C1 segment of cervical spinal cord (tissue), 14 donors: ENCODE measurements at places on chromosomes 2 and 18.
A peak's percentile ranks its signal among the peaks of the same experiment; 100 is the strongest.

- no peak for DNase-seq
Observed at GRCh38 chr18:35827275-35827902, 145.1 kb upstream of the RMP24 start.

DNA sequence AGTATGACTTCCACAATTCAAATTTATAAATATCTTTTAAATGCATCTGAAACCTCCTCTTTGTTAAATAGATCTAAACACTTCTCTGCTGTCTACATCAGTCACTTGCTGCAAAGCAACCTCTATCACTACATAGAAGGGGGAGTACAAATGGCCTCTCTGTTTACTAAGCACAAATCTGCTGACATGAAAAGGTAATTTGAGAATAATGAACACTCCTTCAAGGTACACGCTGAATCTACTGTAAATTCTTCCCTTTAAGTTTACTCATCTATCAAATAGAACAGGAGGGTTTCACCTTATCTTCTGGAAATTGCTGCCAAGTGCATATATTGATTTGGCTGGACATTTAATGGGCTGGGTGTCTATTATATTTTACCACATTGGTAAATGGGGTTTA, 879.6 kb downstream of the SUCLG1 start:
- DNase-seq = no peak

GRCh38 chr2:180647621-180648020, 332.8 kb upstream of the UBE2E3 start:
- no peak for DNase-seq

DNA sequence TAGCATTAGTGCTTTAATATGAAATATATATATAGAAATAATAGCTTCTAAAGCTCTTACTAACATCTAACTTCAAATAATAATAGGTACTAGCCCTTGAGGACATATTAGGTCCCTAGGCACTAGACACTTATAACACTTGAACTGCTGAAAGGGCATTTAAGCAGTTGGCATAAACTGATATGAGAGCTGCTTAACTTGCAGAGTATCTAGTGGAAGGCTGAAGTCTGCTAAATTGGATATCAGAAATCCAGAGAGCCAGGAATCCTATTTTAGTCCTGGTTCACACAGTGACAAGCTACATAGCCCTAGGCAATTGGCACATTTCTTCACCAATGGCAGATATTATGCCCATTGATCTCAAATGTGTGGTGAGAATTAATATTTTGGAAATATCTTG, 326.9 kb upstream of the UBE2E3 start:
- DNase-seq = no peak

- DNase-seq = no peak
Observed at GRCh38 chr2:77513191-77513590, 9.0 kb downstream of the LRRTM4 start.

GRCh38 chr2:129828792-129829191, 150.7 kb upstream of the RAB6C start:
- DNase-seq = peak; percentile 11

DNA sequence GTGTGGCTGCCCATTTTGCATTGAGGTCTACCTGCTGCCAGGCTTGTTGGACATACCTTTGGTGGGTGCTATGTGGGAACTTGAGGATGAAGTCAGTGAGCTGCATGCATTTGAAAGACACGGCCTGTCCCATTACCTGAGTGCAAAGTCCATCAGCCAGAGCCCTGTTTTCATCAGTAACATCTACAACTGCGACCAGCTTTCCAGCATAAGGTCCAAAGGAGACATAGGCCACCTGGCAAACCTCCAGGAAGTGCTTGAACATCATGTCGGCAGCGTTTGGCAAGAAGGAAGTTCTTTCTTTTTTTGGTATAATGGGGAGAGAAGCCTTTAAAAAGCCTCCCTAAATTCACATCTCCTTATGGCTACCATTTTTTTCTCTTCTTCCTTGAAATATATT, 143.1 kb downstream of the FAM161A start:
- DNase-seq = no peak

DNA sequence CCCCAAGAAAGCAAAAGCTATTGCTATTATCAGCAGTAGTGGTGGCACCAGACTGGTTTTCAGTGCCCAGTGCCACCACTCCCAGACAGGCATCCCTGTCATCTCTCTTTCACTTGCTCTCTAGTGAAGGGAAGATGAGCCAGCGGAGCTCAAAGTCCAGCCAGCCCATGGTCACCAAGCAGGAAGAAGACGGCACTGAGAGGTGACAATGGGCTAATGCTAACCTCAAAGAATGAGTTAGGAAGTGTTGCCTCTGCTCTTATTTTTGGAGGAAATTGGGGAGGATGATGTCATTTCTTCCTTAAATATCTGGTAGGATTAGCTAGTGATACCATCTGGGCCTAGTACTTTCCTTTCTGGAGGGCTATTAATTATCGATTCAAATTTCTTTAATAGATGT, 1.7 kb downstream of the SP140 start:
- DNase-seq = no peak

DNA sequence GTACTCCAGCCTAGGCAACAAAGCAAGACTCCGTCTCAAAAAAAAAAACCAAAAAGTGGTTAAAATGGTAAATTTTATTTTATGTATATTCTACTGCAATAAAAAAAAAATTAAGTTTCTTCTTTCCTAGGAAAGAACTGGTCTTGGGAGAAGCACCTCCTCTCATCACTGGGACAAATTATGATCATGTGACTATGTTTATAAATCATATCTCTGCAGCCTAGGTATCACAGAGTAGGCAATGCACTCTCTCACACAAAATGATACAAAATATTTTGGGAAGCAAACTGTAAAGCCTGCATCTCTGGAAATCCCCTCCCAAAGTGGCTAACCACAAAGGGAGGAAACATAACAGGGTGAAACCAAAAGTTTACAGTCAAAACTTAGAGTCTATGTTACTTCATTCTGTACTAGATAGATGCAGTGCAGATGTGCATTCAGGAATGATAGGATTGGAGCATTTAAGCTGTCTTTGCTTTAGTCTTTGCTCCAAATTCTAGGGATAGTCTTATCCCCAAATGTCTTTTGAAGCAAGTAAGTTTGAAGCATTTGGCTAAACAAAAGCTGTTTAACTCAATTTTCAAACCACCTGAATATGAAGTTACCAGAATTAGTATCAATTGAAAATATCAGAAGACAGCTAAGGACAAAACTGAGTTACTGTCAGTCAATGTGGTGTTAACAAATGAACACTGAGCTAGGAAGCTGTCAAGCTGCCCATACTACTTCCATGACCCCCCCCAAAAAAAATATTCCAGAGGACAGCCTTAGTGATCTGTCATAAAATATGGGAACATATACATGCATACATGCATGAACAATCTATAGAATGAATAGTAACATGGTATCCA, 21.1 kb upstream of the MALT1 start:
- no peak for DNase-seq

- no peak for DNase-seq
Observed at GRCh38 chr18:75167759-75168618, 41.0 kb downstream of the PTGR3 start.

DNA sequence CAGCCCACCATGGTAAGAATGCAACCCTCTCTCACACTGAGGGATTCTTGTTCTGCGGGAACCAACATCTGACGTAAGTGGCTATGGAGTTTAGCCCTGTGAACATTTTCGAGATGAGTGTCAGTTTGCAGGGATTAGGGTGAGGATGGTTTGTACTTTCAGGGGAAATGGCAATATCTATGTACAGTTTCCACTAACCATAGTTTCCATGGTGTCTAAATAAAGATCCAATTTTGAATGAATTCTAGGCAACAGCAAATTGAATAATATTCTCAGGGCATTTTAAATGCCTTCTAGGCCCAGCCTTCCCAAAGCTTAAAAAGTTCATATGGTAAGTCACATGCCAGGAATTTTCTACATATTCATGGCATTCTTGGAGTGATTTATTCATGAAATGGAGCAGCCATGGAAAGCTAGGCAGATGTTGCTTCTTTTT, 105.4 kb upstream of the MMADHC start:
- DNase-seq = no peak

DNA sequence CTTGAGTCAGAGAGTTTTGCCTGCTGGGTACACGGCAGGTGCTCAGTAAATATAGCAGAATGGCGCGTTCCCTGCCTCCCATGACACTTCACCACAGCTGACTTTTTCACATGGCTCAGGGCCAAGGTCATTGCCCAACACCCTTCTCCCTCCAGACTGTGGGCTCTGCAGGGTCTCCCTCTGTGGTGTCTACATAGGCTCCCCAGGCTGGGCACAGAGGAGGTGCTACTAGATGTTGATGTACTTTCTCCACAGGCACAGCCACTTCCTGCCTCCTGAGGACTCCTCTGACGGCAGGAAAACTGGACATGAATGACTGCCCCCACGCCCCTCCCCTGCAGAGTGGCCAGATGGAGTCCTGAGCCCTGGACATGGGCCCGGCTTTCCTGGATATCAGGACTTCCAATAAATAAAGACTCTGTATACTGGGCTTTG, 4.2 kb downstream of the CHCHD5 start:
- no peak for DNase-seq

DNA sequence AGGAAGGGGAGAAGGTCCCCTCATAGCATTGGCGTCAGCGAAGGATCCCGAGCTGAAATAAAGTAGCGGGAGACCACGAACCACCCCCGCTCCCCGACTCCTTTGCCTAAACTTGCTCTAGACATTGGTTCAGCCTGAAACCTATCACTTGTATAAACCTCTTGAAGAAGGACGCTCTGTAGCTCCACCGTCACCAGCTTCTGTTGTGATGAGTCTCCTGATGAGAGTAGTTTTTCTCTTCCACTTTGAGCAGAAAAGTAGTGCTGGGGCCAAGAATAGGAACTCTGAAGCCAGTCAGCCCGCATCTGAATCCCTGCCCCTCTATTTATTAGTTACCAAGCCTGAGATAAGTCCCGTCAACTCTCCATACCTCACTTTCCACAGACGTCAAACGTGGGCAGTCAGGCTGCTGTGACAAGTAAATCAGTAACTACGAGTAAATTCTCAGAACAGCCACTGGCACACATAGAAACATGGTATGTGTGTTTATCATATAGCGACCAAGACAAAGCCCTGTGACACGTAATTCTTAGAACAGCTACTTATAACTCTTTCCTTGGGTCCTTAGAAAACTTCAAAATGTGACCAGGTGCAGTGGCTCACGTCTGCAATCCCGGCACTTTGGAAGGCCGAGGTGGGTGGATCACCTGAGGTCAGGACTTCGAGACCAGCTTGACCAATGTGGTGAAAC, 61.7 kb downstream of the CD226 start:
- no peak for DNase-seq

GRCh38 chr2:215022418-215022817, 116.0 kb downstream of the ABCA12 start:
- DNase-seq = no peak

GRCh38 chr2:189118386-189118785, 61.2 kb downstream of the COL5A2 start:
- DNase-seq = no peak

DNA sequence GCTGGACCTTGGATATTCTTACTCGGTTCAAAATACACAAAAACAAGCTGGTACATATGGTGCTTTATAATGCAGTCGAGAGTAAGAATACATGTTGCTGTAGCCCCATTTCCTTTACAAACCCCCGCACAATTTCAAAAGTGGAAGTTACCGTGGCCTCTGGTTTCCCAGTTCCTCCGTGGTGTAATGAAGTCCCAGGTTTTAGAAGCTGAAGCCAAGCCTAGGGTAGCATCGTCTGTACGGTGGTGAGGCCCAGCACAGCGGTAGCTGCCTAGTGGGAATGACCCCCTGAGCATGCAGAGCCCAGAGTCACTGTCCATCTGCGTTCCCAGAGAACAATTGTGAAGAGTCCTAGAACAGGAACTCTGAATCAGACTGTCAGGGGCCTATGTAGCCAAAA, 171.8 kb downstream of the ASXL3 start:
- DNase-seq = peak; percentile 12

DNA sequence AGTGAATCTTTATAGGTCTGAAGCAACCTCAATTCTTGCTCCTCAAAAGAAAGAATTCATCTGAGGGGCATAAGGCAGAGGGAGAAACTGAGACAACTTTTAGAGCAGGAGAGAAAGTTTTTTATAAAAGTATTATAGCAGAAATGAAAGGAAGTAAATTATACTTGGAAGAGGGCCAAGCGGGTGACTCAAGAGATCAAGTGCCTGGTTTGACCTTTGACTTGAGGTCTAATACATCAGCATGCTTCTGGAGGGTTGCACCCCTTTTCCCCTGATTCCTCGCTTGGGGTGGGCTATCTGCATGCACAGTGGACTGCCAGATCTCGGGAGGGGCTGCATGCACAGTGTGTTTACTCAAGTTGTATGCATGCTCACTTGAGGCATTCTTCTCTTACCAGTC, 268.5 kb upstream of the LRATD1 start:
- no peak for DNase-seq

- DNase-seq = no peak
Observed at GRCh38 chr2:20222014-20222768, 2.7 kb downstream of the SDC1 start.

DNA sequence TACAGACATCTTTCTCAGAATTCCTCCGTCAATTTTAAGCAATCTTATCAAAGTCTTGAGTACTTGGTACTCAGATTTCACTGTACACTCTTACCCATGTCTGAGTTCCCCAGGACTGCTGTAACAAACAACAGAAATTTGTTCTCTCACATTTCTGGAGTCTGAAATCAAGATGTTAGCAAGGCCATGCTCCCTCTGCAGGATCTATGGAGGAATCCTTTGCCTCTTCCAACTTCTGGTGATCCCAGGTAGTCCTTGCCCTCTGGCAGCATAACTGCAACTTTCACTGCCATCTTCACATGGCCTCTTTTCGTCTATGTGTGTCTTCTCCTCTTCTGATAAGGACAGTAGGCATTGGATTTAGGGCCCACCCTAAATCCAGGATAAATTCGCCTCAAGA, 17.1 kb upstream of the CACNB4 start:
- DNase-seq = no peak

DNA sequence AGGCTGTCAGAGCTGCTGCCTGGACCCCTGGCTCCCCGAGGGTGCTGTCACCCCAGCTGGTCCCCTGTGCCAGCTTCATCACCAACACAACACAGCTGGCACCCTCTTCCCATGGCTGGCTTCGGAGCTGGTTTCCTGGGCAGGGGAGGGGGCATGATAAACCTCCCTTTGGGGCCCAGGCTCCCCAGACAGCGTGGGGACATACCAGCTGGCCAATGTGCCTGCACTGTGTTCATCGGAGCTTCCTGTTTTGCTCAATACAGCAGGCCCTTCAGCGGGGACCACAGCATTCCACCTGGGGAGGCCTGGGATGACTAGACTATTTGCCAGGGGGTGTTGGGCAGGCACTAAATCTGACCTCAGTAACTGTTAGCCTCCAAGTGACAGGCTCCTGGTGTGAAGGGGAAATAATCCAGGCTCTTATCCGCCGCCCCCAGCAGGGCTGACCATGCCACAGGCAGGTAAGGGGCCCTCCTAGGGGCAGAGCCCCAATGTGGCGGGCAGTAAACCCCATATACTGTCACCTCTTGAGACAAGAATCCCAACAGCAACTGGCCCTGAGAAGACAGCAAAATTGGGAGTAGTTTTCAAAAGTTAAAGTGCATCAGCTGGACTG, 44.6 kb downstream of the EMX1 start:
- DNase-seq = no peak

- no peak for DNase-seq
Observed at GRCh38 chr18:26521617-26522016, 26.7 kb downstream of the KCTD1 start.
